ENCODE measurements at places on chromosomes 7 and 10. TPM values are rescaled to one million over a fixed set of nuclear protein-coding genes. Genes with fewer than 3 reads are reported as not detected.

TAX1BP1 gene
- total RNA-seq: 102 TPM

OR6B1 gene
- not detected for total RNA-seq

CRYGN gene
- total RNA-seq: 0.95 TPM

MUC12 gene
- total RNA-seq: 2.2 TPM

ARPC1A gene
- total RNA-seq: 120 TPM

GJD4 gene
- total RNA-seq: not detected

LMTK2 gene
- 12.2 TPM for total RNA-seq

CRPPA gene
- 3.0 TPM for total RNA-seq

ZNF853 gene
- total RNA-seq: 25.1 TPM

PPIF gene
- total RNA-seq: 31.2 TPM

DNA sequence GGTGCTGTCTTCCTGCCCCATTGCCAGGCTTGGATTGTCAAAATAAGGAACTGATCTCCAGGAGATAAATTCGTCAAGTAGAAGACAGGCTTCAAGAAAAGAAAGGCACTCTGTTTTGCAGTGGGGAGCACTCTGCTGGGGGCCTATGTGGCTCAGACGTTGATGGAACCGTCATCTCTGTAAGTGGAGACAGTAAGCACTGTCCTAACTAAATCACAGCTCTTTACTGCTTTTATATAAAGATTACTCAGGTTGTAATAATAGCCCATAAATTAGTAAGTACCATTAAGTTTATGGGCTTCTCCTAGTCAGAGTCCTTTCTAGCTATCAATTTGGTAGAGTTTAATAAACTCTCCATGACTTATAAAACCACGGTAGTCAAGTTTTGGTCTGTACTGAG, 249.9 kb downstream of the FRMD4A start:
- DNase-seq: no peak

DNA sequence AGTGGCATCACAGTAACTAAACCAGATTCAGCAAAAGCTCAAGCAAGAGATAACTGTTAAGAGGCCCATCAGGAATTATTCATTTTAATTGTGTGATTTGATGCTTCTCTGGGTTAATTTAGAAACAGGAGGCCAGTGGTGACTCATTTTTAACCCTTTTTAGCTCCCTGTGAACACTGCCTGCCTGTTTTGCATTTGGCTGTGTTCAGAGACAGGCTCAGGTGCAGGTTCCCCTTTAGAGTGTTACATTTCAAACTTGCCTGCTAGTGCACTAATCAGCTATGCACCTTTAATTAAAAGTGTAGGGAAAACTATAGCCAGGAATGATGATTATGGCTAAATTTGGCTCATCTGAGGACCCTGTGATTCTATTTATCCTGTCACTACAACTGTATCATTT, 6.5 kb downstream of the STAMBPL1 start:
- DNase-seq: no peak

DNA sequence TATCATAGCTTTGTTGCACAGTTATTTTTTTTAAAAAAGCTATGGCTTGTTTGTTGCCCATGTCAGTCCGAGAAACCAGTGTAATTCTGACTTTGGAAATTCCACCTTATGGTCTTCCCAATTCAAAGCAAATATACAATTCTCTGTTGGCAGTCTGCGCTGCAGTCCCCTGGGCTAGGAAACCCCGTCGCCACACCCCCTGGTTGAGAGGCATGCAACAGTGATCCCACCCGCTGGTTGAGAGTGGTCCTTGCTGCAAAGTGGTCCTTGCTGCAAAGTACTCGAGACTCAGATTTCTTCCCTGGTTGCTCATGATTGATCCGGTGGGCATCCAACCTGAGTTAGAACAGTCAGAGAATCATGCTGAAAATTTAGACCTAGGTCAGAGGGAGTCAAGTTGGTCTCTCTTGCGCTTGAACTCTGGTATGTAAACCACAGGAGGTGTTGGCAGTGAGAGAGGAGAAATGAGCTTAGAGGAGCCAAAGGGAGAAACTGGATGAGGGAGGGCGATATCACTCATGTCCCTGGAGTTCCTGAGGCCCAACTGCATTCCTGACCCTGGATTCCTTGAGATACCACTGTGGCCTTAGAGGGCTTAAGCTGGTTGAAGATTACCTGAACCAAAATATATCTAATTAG, 45.0 kb upstream of the STK17A start:
- DNase-seq: no peak

DNA sequence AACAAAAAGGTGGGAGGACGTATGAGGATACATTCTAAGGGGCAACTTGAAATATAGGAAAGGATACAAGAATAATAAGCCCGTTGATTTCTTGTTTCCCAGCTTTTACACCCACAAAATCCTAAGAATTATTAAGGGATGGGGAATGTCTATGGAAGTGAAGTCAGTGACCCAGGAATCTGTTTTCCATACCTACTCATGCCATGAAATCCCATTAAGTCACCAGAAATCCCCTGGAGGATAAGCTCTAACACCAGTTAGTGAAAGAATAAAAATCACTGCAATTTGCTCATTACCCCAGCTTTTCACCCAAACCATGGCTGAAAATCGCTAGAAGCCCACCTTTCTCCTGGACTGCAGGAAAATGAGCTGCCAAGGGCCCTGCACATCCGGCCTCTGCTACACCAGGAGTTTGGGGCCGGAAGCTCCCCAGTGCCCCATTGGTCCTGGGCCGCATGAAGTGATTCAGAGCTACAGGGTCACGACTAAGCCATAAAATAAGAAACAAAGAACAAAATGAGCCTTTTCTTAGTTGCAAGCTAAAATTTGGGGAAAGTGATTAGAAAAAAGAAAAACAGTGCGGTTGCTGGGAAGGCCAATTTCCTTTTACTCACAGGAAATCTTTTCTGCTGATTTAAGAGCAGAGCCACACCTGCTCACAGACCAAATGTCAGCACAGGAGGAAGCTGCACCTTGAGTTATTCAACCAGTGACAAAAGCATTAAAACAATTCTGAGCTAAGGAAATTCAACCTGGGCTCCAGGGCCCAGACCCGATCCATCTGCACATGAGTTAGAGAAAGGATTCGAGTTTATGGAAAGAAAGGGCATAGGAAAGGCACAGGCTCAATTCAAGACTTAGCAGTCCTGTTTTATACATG, 40.3 kb downstream of the HIPK2 start:
- no peak for DNase-seq

DNA sequence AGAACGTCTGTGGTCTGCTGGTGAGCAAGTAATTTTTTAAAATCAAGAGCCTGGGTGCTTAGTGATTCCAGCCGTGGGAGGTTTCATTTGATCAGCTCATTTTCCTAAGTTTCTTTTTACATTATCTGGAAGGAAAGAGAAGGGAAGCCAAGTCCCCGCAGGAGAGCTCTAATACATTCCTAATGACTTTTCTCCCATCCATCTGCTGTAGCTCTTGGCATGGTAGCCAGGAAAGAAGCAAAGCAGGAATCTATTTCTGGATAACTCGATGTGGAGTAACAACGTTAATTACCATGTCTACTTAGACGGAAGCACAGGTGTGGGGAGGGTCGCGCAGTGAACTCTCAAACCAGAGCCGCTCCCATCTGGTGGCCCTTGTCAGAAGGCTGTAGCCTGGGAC, 121.9 kb downstream of the PAXIP1 start:
- DNase-seq: no peak

GRCh38 chr10:113965077-113965476, 78.6 kb upstream of the ADRB1 start:
- no peak for DNase-seq

DNA sequence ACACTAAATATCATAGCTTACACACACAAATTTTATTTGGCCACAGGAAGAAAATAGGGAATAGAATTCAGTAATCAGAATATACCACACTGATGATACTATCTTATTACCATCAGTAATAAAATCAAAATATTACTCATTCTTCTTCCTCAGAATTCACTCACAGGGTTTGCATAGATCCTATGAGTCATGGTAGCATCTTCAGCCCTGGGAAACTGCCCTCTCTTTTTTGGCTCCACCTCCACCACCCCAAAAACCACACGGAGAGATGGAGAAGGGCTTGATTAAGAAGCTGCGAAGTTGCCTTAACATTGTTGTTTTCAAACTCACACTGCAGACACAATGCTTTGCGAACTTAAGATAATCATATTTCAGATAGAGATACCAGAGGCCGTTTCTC, 154.1 kb upstream of the AHR start:
- DNase-seq: no peak

GRCh38 chr10:49568235-49568634, 29.3 kb upstream of the ERCC6 start:
- no peak for DNase-seq

GRCh38 chr10:75286901-75287300, 51.1 kb upstream of the COMTD1 start:
- DNase-seq: no peak

GRCh38 chr10:133230387-133231195, 574 bp downstream of the UTF1 start:
- no peak for DNase-seq

Measured in ovary (tissue), 10 donors.